ENCODE measurements at places on chromosomes 16 and 17.

GRCh38 chr17:65190467-65191097, 53.4 kb downstream of the RGS9 start:
- DNase-seq, result no peak

GRCh38 chr17:59093702-59094231, 12.9 kb downstream of the TRIM37 start:
- DNase-seq, result no peak

DNA sequence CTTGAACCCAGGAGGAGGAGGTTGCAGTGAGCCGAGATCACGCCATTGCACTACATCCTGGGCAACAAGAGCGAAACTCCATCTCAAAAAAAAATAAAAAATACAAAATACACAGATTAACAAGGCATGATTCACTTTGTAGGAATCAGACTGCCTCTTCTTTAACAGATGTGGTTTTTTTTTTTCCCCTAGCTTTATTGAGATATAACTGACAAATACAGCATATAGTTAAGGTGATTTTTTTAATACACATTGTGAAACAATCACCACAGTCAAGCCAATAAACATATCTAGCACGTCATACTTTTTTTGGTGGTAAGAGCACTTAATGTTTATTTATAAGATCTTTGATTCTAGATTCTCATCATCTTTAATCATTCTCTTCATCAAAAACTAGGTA, 87.8 kb downstream of the SPAG9 start:
- DNase-seq, result no peak

- no peak for DNase-seq
Observed at GRCh38 chr17:52170963-52171572, 12.6 kb upstream of the CA10 start.

DNA sequence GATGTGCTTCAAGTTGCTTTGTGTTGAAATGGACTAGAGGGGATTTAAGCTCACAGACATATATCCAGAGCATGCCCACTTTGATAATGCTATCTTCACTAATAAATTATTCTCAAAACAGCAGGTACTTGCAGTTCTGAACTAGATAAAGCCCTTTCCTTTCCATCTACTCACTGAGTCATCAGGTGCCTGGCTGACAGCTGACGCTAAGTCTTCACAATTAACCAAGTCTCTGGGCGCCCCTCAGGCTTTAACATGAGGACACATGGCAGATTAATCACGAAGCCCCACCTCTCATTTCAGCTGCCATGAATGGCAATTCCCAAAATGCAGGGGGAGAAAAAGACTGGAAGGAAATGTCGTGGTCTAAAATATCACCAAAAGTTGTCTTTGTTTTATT, 29.5 kb upstream of the CRISPLD2 start:
- DNase-seq, result no peak

DNA sequence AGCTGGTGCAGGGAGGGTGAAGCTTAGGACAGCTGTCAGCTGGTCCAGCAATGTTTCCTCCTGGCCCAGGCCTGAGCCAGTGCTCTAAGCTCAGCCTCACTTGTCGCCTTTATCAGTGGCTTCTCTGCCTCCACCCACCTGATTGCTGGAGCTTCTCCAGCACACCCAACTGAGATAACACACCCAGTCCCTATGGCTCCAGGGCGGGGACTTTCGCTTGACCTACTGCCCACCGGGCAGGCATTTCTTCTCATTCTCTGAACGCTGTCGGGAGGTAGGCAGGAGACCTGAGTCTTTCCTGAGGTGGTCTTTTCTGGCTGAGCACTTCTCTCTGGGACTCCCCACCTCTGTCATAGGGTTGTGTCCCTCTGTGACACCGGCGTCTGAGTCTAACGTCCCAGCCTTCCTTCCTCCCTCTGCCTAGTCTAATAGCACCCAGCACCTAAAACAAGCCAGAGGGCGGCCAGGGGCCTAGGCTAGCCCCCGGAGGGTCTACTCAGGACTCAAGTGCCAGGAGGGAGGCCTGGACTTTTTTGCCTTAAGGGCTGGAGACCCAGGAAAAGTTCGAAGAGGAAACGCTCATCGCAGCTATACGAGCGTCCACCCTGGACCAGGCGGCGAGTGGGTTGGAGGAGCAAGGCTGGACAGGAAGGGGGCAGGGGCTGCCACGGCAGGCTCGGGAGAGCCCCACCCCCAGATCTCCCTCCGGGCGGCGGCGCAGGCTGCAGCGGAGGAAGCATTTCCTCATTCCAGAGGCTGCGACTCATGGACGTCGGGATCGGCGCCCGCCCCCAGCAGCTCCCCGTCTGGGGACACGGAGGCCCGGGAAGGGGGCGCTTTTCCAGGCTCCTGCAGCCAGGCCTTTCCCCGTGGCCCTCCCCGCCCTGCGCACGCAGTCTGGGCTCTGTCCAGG, 756 bp downstream of the TAX1BP3 start:
- DNase-seq, result peak; percentile 26

DNA sequence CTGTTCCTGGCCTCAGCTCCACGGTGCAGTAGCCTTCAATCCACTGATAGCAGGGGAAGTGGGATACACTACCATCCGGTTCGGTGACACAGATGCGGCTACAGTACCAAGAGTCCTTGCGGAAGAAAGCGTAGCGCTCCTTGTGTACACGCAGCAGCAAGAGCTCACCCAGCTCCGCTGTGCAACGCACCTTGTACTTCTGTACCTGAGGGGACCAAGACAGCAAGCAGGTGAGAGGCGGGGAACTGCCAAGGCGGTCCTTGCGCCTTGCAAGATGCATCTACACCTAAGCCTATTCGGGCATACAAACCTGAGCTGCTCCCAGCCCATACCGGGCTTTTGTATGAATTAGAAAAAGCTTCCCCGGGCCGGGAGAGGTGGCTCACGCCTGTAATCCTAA, 1.5 kb downstream of the ALOXE3 start:
- no peak for DNase-seq

GRCh38 chr17:54900457-54901229, at the start of gene TOM1L1:
Gene TOM1L1 (plus strand): TSS chr17:54900852. CDS start chr17:54900866, 14 bp downstream.
- peak; percentile 94 for DNase-seq

DNA sequence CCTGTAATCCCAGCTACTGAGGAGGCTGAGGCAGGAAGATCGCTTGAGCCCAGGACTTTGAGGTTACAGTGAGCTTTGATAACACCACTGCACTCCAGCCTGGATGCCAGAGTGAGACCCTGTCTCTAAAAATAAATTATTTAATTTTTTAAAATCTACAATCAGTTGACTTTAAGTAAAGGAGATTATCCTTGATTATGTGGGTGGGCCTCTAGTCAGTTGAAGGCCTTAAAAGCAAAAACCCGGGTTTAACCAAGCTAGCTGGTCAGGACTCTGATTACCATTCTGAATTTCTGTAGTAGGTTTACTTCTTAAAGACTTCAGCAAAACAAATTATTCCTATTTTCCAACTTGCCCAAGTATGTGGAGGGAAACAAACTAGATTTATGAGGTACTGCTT, 4.4 kb downstream of the RNF157 start:
- no peak for DNase-seq

GRCh38 chr17:6986676-6987075, 9.2 kb upstream of the ALOX12 start:
- DNase-seq, result no peak

- no peak for DNase-seq
Observed at GRCh38 chr17:66975188-66975587, 10.7 kb downstream of the CACNG4 start.

- DNase-seq, result no peak
Observed at GRCh38 chr17:42358434-42358833, 29.8 kb downstream of the STAT3 start.

- no peak for DNase-seq
Observed at GRCh38 chr17:77465358-77466041, 324.7 kb downstream of the SEC14L1 start.

DNA sequence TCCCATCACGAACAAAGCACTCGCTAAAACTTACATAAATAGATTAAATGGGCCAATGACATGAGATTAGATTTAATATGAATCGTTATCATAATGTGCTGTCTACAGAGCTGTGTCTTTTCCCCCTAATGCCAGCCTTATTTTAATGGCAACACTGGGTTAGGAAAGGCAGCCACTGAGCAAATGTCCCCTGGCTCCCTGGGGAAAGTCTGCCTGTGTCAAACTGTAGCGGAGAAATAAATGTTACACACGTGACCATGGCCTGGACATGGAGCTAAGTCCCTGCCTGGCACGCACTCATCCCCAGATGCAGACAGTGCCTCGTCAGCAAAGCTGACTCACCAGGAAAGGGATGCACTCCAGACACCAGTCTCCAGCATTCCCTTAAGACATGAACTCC, 61.3 kb upstream of the SDK2 start:
- no peak for DNase-seq

DNA sequence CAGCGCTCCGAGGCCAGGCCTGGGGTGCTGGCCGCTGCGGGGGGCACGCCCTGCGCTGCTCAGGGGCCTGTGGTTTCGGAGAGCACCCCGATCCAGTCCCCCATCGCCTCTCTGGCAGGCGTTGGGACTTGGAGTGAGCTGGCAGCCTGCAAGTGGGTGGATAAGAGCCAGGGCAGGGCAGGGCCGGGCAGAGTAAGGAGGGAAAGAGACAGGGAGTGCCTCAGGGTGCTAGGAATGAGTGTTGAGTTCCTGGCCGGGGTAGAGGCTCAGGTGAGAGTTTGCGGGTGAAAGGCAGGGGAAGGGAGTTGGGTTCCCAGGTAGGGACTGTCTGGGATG, 1.3 kb downstream of the CDH13 start:
- no peak for DNase-seq

- DNase-seq, result no peak
Observed at GRCh38 chr17:42748202-42748907, 3.5 kb upstream of the EZH1 start.

- no peak for DNase-seq
Observed at GRCh38 chr16:81599034-81599744, 154.6 kb downstream of the CMIP start.

DNA sequence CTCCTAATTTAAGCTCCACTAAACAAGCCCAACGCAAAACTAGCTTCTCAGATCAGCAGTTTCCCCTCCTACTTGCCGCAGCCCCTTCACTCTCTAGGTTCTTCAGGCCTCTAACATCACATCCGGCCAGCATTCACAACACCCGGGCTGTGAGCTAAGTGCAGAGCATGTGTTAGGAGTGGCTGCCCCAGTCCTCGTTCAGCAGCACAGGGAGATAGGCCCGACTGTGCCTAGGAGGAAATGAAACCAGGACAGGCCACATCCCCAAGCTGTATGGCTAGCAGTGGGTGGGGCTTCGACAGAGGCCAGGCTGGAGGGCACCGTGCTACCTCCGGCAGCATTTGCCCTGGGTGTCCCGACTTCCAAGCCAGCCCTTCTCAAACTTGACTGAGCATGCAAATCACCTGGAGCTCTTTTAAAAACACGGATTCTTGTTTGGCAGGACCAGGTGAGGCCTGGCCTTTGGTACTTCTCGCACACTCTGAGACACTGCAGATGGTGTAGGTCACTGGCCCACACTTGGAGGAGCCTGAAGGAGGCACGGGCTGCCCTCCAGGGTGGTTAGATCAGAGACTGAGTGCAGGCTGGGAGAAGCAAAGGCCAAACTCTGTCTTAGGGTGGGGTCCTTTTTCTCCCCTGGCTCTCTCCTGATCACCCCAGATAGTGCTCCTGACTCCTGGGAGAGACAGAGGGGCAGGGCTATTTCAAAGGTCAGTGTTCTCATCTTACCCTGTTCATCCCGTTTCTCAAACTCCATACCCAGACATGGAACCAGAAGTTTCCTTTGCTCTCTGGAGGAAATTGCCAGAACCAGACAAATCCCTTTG, 202.0 kb downstream of the C16orf78 start:
- peak; percentile 46 for DNase-seq

DNA sequence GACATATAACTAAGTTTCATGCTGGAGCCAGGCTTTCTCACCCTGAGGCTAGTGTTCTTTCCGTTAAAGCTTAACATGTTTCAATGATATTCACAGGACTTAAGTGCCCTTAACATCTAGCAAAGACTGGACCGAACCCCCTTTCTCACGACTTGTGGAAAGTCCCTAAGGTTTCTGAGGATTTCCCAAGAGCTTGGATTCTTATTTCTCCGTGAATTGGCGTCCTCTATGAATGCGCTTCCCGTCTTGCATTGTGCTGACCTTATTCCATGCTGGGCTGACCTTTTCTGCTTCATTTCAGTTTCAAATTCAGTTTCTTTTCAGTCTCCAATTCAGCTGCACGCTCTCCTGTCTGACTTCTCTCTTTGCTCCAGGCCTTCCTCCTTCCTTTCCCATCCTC, 206.4 kb downstream of the HS3ST3A1 start:
- DNase-seq, result no peak

GRCh38 chr16:23668225-23668624, 10.5 kb upstream of the PLK1 start:
- no peak for DNase-seq

GRCh38 chr17:81009136-81009535, 17.5 kb downstream of the CHMP6 start:
- no peak for DNase-seq

DNA sequence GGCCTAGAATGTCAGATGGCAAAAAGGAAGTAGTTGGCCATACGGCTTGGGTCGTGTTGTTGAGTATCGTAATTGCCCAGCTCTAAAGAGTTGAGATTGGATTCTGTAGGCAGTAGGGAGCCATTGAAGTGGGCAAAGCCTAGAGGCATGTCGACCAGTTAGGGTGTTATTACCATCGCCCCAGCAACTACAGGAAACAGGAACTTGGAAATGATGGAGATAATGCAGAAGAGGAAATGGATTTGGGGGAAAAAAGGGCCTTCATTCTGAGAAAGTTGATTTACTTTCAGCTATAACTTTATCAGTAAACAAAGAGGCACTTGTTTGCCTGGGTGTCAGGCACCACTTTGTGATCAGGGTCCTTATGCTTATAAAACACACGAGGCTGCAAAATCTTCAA, 52.6 kb downstream of the COX10 start:
- DNase-seq, result no peak

DNA sequence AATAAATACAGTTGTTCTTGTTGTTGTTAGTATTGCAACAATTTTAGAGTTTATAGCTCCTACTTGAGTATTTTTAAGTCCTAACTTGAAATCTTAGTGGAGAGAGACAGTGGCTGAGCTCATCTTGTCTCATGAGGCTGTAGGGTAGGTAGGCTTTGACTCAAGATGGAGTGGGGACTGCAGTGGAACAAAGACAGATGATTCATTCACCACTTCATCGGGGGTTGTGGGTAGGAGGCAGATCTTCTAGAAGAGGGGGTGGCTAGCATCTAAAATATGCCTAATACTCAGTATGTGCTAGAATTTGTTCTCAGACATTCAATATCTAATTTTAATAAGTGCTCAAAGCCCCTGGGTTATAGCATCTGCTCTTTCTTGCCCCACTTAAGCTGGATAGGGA, 13.1 kb upstream of the MMD start:
- DNase-seq, result no peak

DNA sequence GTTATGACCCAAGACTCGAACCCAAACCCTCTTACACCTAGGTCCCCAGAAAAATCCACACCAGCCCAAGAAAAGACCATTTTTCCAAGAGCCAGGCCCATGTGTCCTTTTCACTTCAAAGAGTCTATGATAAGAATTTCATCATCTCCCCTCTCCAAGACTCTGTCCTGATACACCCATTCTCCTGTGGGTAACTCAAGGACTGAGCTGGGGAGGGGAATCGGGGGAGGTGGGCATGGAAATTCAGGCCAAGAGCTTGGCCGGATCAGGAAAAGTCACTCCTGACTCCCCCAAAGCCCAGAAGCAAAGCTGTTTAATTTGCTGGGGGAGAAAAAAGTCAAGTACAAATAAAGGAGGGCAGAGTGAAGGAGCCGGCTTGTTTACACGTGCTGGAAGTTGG, 3.7 kb downstream of the ACLY start:
- DNase-seq, result no peak
